HCT116 (cell line): ENCODE measurements at places on chromosomes 1 and 21. TPM values are rescaled to one million over a fixed set of nuclear protein-coding genes. Genes with fewer than 3 reads are reported as not detected.

The ADAMTS5 gene
- total RNA-seq = 0.02 TPM

The OR2L5 gene
- not detected for total RNA-seq

The RNU1-3 gene
- 1,685 TPM for total RNA-seq

The SPATA46 gene
- total RNA-seq = not detected

The OR2G6 gene
- not detected for total RNA-seq

The PLA2G4A gene
- 8.6 TPM for total RNA-seq

The KPRP gene
- total RNA-seq = not detected

The CLCA4 gene
- total RNA-seq = not detected

The LRRC53 gene
- not detected for total RNA-seq

The GCSAML gene
- not detected for total RNA-seq

The RHCE gene
- total RNA-seq = 0.64 TPM
